T-helper 1 cell (primary cell): ENCODE measurements at places on chromosomes 2 and 18.
A peak's percentile ranks its signal among the peaks of the same experiment; 100 is the strongest.

DNA sequence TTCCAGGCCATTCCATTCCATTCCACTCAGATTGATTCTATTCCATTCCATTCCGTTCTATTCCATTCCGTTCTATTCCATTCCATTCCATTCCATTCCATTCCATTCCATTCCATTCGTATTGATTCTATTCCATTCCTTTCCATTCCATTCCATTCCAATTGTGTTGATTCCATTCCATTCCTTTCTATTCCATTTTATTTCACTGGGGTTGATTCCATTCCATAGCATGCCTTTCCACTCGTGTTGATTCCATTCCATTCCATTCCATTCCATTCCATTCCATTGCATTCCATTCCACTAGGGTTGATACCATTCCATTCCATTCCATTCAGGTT, 1142.3 kb downstream of the RPIA start:
- DNase-seq, result peak; percentile 38

GRCh38 chr18:21669736-21670285, 34.8 kb downstream of the ABHD3 start:
- no peak for DNase-seq

DNA sequence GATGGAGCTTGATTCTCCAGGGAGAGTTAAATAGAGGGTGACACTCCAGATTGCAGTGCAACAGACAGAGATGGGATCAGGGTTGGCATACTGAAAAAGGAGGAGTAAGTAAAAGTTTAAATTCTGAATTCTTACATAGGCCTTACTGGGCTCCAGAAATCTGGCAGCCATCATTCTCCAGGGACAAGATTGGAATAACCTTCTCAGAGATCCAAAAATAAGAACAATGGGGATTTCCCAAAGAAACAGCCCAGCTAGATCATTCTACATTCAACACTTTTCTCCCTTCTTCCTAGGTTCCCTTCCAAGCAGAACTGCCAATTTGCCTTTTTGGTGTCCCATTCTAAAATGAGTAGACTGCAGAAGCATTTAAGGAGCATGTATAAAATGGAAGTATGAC, 14.9 kb upstream of the SERPINB2 start:
- no peak for DNase-seq

DNA sequence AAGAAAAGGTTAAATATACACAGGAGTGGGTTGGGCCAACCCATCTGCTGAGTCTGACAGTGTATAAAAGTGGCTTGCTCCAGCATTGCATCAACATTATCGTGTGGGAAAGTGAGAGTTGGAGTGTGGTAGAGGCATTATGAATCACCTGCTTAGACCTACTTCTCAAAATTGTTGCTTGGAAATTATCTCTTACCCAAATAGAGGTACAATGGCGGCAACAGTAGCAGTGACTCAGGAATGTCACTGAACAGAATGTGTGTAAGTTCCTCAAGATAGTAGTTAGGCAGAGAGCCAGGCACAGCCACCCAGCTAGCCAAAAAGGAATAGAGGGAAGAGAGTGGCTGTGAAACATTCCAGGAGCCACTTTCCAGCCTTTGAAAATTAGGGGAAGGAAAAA, 616.0 kb downstream of the NUP35 start:
- no peak for DNase-seq

GRCh38 chr2:200603972-200604371, 18.2 kb downstream of the AOX1 start:
- no peak for DNase-seq
